Thoracic aorta (tissue), 2 donors: ENCODE measurements at places on chromosomes 2 and 18. TPM values are rescaled to one million over a fixed set of nuclear protein-coding genes. Genes with fewer than 3 reads are reported as not detected.

The IL36A gene
- total RNA-seq = not detected

The TRIM43 gene
- not detected for total RNA-seq

The G6PC2 gene
- not detected for total RNA-seq

The SERPINE2 gene
- 47.3 TPM for total RNA-seq

The MCFD2 gene
- 79.9 TPM for total RNA-seq
